ENCODE measurements at places on chromosomes 4 and X. TPM values are rescaled to one million over a fixed set of nuclear protein-coding genes. Genes with fewer than 3 reads are reported as not detected.

LRRC66 gene
- 0.27 TPM for total RNA-seq

HHIP gene
- 971 TPM for total RNA-seq

KDR gene
- total RNA-seq, result 145 TPM

CORIN gene
- 0.40 TPM for total RNA-seq

YY2 gene
- 2.4 TPM for total RNA-seq

PRAF2 gene
- 41.6 TPM for total RNA-seq

S100G gene
- not detected for total RNA-seq

NR3C2 gene
- total RNA-seq, result 16.4 TPM

PHOX2B gene
- total RNA-seq, result not detected

USP26 gene
- total RNA-seq, result not detected

NBDY gene
- 57.3 TPM for total RNA-seq

ADD1 gene
- total RNA-seq, result 280 TPM

PLXNA3 gene
- 58.6 TPM for total RNA-seq

CTAG1B gene
- not detected for total RNA-seq

PAGE4 gene
- not detected for total RNA-seq

SOWAHB gene
- total RNA-seq, result not detected

IL9R gene
- total RNA-seq, result not detected

AKAP14 gene
- total RNA-seq, result not detected

DACH2 gene
- total RNA-seq, result not detected

FAT4 gene
- 33.2 TPM for total RNA-seq

ZAR1 gene
- not detected for total RNA-seq

PLK4 gene
- 37.7 TPM for total RNA-seq

ARAP2 gene
- total RNA-seq, result 0.16 TPM

CCKAR gene
- not detected for total RNA-seq

CCDC120 gene
- 6.4 TPM for total RNA-seq

TKTL2 gene
- total RNA-seq, result not detected

SMIM43 gene
- total RNA-seq, result not detected

FAT1 gene
- 9.2 TPM for total RNA-seq

DAPP1 gene
- total RNA-seq, result not detected

AMBN gene
- total RNA-seq, result not detected

XAGE2 gene
- not detected for total RNA-seq

GPRASP3 gene
- total RNA-seq, result 5.1 TPM

CXCL5 gene
- total RNA-seq, result 0.33 TPM

UTP3 gene
- total RNA-seq, result 32.8 TPM

ZNF732 gene
- 3.1 TPM for total RNA-seq

SLC6A14 gene
- total RNA-seq, result not detected

MAGEB10 gene
- total RNA-seq, result not detected

ANXA10 gene
- not detected for total RNA-seq

GPR143 gene
- 9.3 TPM for total RNA-seq

NPY1R gene
- total RNA-seq, result not detected

MAGEC3 gene
- not detected for total RNA-seq

Data from endothelial cell of umbilical vein (primary cell).